ENCODE measurements at places on chromosomes 13 and 19. TPM values are rescaled to one million over a fixed set of nuclear protein-coding genes. Genes with fewer than 3 reads are reported as not detected.

CFAP97D2 gene
- total RNA-seq: not detected

CARM1 gene
- total RNA-seq: 11.7 TPM

CEACAM3 gene
- not detected for total RNA-seq

- peaks cover 15% of the 10 kb centered on the region for H3K4me1 ChIP-seq
- no peak overlapping the region for H3K4me3 ChIP-seq
Observed at GRCh38 chr19:43430142-43430710, 15.5 kb downstream of the TEX101 start.

GRCh38 chr19:1356508-1356865, 27.2 kb upstream of the NDUFS7 start:
- no peak for DNase-seq
- no peak overlapping the region for H3K27ac ChIP-seq
- H3K4me3 ChIP-seq: no peak overlapping the region
- H3K36me3 ChIP-seq: peaks cover 3% of the 10 kb centered on the region
- H3K27me3 ChIP-seq: no peaks in the 10 kb centered on the region

GRCh38 chr19:44636439-44637389, 7.0 kb upstream of the PVR start:
- no peak overlapping the region for H3K27ac ChIP-seq
- no peak for DNase-seq
- no peaks in the 10 kb centered on the region for H3K36me3 ChIP-seq

GRCh38 chr19:28961772-28962500, 251.0 kb downstream of the UQCRFS1 start:
- H3K27ac ChIP-seq: no peak overlapping the region
- H3K4me1 ChIP-seq: peaks cover 2% of the 10 kb centered on the region
- H3K27me3 ChIP-seq: no peaks in the 10 kb centered on the region
- no peaks in the 10 kb centered on the region for H3K36me3 ChIP-seq
- no peak overlapping the region for H3K4me3 ChIP-seq

DNA sequence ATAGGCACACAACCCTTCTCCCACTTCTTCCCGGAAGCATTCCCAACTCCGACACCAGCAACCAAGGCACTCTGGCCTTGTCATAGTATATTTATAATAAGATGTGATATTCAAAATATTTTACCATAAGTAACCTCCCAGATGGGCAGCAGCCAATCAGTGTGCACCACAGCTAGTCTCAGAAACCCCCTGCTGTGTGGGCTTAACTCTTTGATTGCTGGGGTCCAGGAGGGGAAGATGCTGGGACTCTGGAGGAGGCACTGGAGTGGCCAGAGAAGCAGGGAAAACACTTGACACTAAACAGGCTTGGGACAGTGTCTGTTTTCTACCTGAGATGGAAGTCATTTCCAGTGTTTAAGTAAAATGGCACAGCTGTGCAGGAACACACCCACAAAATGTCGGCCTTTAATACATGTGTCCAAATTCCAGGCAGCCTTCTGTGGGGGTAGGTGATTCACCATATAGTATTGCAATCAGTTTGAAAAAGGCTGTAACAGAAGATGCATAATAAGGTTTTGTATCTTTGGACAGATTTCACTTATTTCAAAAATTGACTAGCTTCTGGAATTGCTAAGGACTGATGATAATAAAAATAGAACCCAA, 100.7 kb downstream of the MBNL2 start:
- peaks cover 51% of the 10 kb centered on the region for H3K4me1 ChIP-seq
- H3K4me3 ChIP-seq: no peak overlapping the region
- H3K27me3 ChIP-seq: no peaks in the 10 kb centered on the region
- no peak for DNase-seq

DNA sequence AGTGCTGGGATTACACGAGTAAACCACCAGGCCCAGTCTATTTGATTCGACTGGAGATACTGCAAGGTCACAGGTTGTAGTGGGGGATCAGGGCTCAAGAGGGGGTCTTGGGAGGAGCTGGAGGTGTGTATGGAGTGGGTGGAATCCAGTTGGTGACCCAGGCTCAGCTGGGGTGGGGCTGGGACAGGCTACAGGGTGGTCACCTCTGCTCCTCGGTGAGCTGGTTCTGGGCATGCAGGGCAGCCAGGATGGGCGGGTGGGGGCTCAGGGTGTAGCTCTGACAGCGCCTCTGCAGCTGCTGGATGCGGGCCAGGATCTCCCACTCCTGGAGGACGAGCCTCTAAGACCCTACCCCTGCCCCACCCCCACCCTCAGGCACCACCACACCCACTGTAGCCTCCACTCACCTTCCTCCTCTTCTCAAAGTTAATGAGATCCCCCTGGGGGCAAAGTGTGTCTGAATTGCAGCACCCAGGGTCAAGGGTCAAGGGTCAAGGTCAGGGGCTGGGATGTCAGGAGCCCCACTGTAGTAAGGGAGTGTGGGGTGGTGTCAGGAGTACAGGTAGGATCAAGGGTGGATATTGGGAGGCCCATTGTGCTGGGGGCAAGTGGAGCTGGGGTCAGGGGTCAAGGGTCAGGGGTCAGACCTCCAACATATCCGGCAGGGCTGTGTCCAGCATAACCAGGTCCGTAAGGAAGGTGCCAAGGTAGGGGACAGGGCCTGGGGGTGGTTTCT, 17.1 kb downstream of the RGL3 start:
- H3K4me1 ChIP-seq: no peaks in the 10 kb centered on the region
- H3K27ac ChIP-seq: no peak overlapping the region
- no peaks in the 10 kb centered on the region for H3K27me3 ChIP-seq
- H3K36me3 ChIP-seq: no peaks in the 10 kb centered on the region

GRCh38 chr13:31207661-31208552, 8.1 kb downstream of the B3GLCT start:
- no peak overlapping the region for H3K4me3 ChIP-seq
- peaks cover 13% of the 10 kb centered on the region for H3K4me1 ChIP-seq
- DNase-seq: peak; percentile 27
- H3K36me3 ChIP-seq: no peaks in the 10 kb centered on the region

DNA sequence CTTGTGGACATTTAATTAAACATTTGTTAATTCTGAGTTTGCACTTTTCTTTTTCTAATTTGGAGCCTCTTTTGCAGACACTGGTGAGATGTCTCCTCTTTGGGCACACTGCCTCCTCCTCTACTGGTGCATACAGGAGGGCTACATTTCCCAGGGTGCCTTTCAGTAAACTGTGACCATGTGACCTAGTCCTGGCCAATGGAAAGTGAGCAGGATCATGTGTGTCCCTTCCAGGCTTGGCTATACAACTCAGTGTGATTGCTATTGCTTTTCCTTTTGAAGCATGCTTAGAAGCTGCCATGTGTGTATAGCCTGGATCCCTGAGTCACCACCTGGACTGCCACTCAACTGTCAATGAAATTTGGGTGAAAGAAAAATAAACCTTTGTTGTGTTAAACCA, 4.5 kb downstream of the IZUMO2 start:
- no peak overlapping the region for H3K4me3 ChIP-seq
- no peaks in the 10 kb centered on the region for H3K36me3 ChIP-seq
- no peaks in the 10 kb centered on the region for H3K4me1 ChIP-seq
- H3K27ac ChIP-seq: no peak overlapping the region
- H3K27me3 ChIP-seq: no peaks in the 10 kb centered on the region
- no peak for DNase-seq

- no peak within 1 kb of the TSS for H3K27ac ChIP-seq
- peak; percentile 98 for DNase-seq
- peak within 1 kb of the TSS; percentile 31 for H3K4me3 ChIP-seq
Observed at GRCh38 chr19:11355160-11356073, at the start of gene PLPPR2. Gene PLPPR2 (plus strand): TSS chr19:11355432. CDS start chr19:11357674, 2,242 bp downstream.
